ENCODE measurements at places on chromosomes 11 and 22. TPM values are rescaled to one million over a fixed set of nuclear protein-coding genes. Genes with fewer than 3 reads are reported as not detected.

- DNase-seq: peak; percentile 24
Observed at GRCh38 chr11:81007046-81007445, 1566.2 kb upstream of the TENM4 start.

Gene PLCB3
- 20.6 TPM for polyA plus RNA-seq

GRCh38 chr11:36713715-36714114 is 115.7 kb upstream of the RAG2 start:
- DNase-seq: no peak

Gene PDGFB
- polyA plus RNA-seq: 0.50 TPM

Gene SLC5A4
- 0.02 TPM for polyA plus RNA-seq

Gene RPS6KB2
- 34.0 TPM for polyA plus RNA-seq

Gene FADS2
- polyA plus RNA-seq: 932 TPM

- peak; percentile 56 for DNase-seq
Observed at GRCh38 chr11:63845303-63845702, 6.4 kb downstream of the MARK2 start.

GRCh38 chr22:27130906-27131305 is 473.5 kb downstream of the MIAT start:
- DNase-seq: no peak

DNA sequence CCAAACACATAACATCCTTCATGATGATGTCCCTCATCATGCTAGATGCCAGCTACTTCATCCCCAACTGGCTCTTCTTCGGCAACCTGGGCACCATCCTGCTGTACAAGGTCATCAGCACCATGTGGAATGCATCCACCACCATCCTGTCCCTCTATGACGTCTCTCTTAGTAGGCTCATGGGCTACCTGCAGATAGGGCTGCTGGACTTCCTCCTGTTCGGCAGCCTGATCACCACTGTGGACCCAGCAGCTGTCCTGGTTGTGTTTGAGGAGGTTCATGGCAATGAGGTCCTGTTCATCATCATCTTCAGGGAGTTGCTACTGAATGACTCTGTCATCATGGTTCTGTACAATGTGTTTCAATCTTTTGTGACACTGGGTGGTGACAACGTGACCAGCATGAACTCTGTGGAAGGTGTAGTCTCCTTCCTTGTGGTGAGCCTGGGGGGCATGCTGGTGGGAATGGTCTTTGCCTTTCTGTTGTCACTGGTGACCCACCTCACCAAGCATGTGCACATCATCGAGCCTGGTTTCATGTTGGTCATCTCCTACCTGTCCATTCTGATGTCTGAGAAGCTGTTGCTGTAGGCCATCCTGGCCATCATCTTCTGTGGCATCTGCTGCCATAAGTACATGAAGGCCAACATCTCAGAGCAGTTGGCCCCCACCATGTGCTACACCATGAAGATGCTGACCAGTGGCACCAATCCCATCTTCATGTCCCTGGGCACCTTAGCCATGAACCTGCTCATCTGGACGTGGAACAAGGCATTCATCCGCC is 120.7 kb upstream of the SERPIND1 start:
- no peak for DNase-seq

DNA sequence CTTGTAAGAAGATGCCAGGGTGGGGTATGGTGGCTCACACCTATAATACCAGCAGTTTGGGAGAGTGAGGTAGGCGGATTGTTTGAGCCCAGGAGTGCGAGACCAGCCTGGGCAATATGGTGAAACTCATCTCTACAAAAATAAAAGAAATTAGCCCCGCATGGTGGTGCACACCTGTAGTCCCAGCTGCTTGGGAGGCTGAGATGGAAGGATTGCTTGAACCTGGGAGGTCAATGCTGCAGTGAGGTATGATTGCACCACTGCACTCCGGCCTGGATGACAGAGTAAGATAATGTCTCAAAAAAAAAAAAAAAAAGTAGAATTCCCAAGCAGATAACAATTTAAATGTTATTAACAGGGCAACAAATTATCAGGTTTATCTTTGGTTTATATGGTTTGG is 20.2 kb downstream of the ACER3 start:
- no peak for DNase-seq

Gene RHOD
- polyA plus RNA-seq: 4.7 TPM

Gene TCN2
- 12.0 TPM for polyA plus RNA-seq

DNA sequence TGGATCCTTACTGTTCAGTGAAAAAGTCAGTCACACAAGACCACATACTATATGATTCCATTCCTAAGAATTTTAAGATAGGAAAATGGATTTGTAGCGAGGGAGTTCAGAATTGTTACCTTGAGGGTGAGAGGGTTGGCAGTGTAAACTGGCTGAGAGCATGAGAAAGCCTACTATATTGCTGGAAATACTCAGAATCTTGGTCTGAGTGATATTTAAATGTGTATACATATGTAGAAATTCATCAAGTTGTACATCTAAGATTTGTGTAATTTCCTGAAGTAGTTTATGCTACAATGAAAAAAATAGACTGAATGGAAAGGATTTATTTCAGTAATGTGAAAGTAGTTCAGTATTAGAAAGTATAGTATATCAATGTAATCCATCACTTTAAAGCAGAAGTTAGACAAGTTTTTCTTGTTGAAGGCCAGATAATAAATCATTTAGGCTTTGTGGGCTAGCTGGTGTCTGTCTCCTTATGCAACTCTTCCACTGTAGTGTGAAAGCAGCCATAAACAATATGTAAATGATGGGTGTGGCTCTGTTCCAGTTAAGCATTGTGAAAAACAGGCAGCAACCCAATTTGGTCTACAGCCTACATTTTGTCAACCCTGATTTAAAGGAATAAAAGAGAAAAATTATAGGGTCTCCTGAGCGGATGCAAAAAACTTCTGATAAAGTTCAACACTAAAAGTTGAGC is 127.2 kb upstream of the THY1 start:
- DNase-seq: peak; percentile 47

- no peak for DNase-seq
Observed at GRCh38 chr11:117484156-117484555, 156.5 kb downstream of the CEP164 start.

- DNase-seq: no peak
Observed at GRCh38 chr11:133669371-133670053, 137.2 kb upstream of the OPCML start.

Gene INCENP
- polyA plus RNA-seq: 18.3 TPM

Gene KRTAP5-7
- not detected for polyA plus RNA-seq

DNA sequence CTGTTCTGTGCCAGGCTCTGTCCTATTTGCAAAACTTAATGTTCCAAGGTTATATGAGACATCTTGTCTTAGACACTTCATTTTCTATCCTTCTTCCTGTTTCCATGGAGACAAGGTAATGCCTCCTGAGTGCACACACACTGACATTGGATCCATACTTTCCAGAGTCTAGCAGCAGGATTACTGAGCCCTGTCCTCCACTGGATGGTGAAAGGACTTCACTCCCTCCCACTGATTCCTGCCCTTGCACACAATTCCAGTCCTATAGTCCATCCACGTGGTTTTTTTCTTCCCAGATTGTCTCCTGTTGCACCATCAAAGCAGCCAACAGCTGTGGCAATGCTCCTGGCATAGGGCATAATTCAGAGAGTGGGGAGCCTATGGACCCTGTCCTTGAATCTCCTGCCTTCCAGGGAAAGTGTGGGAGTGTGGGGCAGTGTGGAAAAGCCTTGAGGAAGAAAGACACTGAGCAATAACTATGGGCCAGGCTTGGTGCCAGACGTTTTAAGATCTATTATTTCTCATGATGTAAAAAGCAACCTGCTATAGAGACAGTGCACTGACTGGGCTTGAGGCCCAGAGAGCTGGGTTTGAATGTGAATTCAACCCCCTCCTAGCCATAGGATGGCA is 31.3 kb downstream of the SERPINH1 start:
- DNase-seq: no peak

Gene UCP3
- 0.18 TPM for polyA plus RNA-seq

Gene JAML
- polyA plus RNA-seq: not detected

DNA sequence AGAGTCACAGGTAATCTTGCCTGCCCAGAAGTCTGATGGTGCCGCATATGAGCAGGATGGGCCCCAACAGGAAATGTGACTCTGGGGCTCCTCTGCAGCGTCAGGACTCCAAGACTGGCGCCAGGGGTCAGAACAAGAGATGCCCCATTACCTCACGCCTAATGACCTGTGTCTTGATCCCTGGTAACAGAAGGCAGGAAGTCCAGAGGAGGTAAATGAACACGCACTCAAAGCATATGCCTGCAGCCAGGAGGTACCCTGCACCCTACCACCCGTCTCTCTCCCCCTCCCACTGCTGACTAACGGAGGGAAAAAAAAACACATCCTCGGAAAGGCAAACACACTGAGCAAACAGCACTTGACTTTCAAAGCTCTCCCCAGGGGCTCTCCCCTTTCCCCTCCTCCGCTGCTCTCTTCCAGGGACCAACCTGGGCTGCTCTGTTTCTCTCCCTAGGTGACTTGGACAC is 37.3 kb downstream of the ABCC8 start:
- no peak for DNase-seq

DNA sequence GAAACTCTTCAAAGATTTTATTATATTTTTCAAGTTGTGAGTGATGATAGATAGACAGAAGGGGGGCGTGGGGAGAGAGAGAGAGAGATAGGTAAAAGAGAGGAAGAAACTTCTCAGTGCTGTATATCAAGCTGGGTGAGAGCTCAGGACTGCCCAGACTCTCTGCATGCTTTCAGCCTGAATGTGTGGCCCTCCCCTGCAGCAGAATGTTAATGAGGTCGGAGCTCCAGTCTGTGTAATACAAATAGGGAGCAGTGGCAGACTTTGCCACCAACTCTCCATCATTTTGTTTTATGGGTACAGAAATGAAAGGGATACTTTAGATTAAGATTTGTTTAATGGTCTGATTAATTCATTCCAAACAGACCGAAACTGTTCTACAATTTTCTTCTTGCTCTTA is 752.8 kb downstream of the OPCML start:
- no peak for DNase-seq

Gene LSP1
- 1.3 TPM for polyA plus RNA-seq

DNA sequence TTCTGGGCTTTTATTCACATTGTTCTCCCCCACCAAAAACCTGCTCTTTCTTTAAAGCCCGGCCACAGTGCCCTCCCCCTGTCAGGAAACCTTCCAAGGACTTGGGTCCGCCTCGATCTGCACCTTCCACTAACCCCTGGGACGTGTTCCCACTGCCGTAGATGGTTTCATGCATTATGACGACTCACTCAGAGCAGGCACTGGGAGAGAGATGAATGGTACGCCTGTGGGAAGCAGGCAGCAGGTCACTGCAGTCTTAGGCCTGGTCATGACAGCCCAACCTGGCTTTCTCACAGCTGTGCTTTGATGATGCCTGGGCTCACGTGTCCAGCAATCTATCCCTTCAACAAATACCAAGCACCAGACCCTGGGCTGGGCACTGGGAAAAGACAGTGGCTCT is 115.7 kb downstream of the WNT7B start:
- DNase-seq: no peak

Gene OR5P2
- polyA plus RNA-seq: not detected

Gene CPT1B
- polyA plus RNA-seq: 0.70 TPM

- DNase-seq: no peak
Observed at GRCh38 chr11:43969543-43969942, 27.1 kb downstream of the C11orf96 start.

- DNase-seq: peak; percentile 31
Observed at GRCh38 chr11:8699903-8700302, 17.3 kb downstream of the RPL27A start.

Gene TOM1
- 51.6 TPM for polyA plus RNA-seq

Gene TTC28
- polyA plus RNA-seq: 8.6 TPM

DNA sequence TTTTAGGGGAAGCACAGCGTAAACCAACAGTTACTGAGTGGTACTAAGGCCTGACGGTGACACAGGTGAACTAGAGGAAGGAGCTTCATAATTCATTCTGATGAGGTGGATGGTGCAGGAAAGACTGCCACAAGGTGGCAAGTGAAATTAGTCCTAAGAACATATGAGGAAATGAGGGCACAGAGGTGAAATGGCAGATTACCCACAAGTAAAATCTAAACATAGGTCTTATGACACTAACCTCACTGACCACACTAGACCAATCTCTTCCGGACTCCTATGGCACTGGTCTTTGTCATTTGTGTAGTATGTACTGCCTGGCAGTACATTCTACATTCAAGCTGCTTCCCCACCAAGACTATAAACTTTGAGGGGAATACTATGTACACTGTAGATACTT is 20.2 kb downstream of the GAB2 start:
- no peak for DNase-seq

DNA sequence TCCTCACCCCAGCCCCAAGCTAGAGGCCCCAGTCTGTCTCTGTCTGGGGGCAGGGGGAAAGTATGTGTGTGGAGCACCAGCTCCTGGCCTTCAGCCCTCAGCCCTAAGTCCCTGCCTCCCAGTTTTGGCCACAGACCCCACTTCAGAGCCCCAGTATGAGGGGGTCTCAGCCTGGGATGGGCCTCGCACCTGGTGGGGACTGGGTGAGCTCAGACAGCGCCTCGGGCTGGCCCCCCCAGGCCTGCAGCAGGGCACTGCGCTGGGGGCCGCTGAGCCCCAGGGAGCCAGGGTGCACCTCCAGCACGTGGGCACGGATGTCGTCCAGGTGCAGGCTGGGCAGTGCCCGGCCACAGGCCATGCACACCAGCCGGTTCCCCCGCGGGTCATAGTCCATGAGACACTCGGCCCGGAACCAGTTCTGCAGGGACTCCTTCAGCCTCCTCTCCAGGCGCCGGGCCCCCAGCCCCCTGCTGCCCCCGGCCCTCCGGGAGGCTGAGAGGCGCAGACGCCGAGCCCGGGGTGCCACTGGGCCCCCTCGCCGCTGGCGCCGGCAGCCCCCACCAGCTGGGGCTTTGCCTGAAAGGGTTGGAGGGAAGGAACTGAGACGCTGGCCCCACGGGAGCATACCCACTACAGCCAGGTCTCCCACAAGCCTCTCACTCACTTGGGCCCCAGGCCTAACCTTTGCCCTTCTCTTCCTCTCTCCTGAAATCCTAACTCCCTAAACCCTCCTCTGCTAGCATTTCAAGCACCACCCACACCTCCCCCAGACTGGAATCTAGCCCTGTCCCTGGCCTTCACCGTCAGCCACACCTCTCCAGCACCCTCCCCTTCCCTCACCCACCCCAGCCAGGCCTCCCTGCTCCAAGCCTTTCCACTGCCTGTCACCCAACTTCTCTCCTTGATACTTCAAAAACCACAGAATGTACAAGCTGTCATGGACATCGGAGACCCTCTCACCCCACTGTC is 3.6 kb downstream of the ZFTA start:
- DNase-seq: no peak

DNA sequence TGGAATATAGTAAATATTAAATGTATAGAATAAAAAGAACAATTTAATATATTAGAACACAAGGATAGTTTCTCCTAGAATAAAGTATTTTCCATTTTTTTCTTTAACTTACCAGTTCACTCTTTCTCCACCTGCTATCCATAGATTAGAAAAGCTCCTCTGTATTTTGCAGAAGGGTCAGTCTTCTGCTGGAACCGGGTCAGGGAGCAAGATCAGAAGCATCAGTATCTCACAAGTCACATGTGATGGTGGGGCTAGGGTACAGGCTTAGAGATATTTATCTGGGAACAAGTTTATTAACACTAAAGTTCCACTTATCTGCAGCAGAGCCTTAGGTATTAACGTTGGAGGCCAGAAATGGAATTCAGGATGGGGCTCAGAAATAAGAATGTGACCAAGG is 17.3 kb upstream of the OR52A1 start:
- no peak for DNase-seq
